T-helper 1 cell treated with Interleukin-12 subunit alpha and Interleukin-12 subunit beta and Interleukin-4 antibody, amounts not matched to agents 30 ng/mL and 1 ng/mL, for 36 hours (primary cell): ENCODE measurements at places on chromosomes 12 and 14. TPM values are rescaled to one million over a fixed set of nuclear protein-coding genes. Genes with fewer than 3 reads are reported as not detected.

The SIX6 gene
- not detected in 2 replicates for total RNA-seq

The PPM1H gene
- total RNA-seq, result 0.24 TPM in 1 of 2 replicates, not detected in the other

The SLC6A12 gene
- not detected in 2 replicates for total RNA-seq

The YLPM1 gene
- 81.1 and 84.6 TPM in 2 replicates for total RNA-seq

The SMOC1 gene
- total RNA-seq, result not detected in 2 replicates

The GLS2 gene
- 0.63 and 1.2 TPM in 2 replicates for total RNA-seq

The TAS2R43 gene
- 1.0 and 1.2 TPM in 2 replicates for total RNA-seq

The C12orf54 gene
- total RNA-seq, result not detected in 2 replicates

The HRK gene
- not detected in 2 replicates for total RNA-seq

The IL26 gene
- total RNA-seq, result 5.7 and 6.6 TPM in 2 replicates

The CAPZA3 gene
- not detected in 2 replicates for total RNA-seq

The LALBA gene
- not detected in 2 replicates for total RNA-seq

The GPRC5D gene
- not detected in 2 replicates for total RNA-seq

The KCNH3 gene
- 0.71 and 0.83 TPM in 2 replicates for total RNA-seq

The MYO1H gene
- not detected in 2 replicates for total RNA-seq
